ENCODE measurements at places on chromosomes 7 and 10.

- no peak for DNase-seq
These were observed 449.0 kb downstream of the ETV1 start for GRCh38 chr7:13540429-13540828.

GRCh38 chr7:81150951-81151361 is 232.1 kb upstream of the SEMA3C start:
- DNase-seq, result no peak

DNA sequence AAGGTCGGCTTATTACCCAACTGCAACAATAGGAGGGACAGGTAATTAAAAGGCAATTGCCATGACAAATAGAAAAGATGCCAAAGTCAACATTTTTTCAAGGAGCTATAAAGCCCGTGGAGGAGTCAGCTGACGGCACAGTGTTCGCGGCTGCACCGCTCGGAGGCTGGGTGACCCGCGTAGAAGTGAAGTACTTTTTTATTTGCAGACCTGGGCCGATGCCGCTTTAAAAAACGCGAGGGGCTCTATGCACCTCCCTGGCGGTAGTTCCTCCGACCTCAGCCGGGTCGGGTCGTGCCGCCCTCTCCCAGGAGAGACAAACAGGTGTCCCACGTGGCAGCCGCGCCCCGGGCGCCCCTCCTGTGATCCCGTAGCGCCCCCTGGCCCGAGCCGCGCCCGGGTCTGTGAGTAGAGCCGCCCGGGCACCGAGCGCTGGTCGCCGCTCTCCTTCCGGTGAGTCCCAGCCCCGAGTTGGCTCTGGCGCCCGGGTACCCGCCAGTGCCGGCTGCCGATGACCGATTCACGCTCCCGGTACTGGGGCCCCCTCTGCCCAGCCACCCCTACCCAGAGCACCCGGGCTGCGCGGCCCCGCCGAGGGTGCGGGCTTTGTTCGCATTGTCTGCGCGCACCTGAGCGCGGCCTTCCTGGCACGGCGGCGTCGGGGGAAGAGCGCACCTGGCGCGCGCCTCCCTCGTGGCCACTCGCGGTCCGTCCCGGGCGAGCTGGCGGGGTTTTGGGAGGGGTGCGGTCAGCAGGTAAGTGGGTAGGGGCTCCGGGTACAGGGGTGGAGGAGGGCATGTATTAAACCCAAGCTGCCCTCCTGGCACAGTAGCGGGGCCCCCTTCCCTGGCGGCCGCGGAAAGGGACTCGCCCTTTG is at the start of gene VWA2:
Gene VWA2 (plus strand): TSS at position 138 of the 877 bp plus-strand sequence. CDS start 9,460 bp downstream, outside the sequence.
- no peak for DNase-seq

DNA sequence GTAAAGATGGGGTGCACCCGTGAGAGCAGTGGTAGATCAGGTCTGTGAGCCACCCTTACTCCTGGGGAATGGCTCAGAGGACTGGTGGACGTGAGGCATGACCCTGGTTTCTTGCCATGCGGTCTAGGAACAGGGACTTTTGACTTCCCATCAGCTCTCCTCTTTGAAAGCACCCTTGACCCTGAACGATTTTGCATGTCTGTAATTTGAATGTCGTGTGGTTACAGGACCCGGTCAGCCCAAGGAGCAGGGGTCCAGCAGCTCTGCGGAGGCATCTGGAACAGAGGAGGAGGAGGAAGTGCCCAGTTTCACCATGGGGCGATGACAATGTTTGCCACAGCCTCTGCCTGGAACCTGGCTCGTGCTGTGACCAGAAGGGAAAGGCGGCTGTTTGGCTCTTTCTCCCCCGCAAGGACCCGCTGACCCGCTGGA is 8.6 kb upstream of the ORAI2 start:
- DNase-seq, result no peak

- no peak for DNase-seq
These were observed 402 bp upstream of the TMEM168 start for GRCh38 chr7:112790586-112791003.

DNA sequence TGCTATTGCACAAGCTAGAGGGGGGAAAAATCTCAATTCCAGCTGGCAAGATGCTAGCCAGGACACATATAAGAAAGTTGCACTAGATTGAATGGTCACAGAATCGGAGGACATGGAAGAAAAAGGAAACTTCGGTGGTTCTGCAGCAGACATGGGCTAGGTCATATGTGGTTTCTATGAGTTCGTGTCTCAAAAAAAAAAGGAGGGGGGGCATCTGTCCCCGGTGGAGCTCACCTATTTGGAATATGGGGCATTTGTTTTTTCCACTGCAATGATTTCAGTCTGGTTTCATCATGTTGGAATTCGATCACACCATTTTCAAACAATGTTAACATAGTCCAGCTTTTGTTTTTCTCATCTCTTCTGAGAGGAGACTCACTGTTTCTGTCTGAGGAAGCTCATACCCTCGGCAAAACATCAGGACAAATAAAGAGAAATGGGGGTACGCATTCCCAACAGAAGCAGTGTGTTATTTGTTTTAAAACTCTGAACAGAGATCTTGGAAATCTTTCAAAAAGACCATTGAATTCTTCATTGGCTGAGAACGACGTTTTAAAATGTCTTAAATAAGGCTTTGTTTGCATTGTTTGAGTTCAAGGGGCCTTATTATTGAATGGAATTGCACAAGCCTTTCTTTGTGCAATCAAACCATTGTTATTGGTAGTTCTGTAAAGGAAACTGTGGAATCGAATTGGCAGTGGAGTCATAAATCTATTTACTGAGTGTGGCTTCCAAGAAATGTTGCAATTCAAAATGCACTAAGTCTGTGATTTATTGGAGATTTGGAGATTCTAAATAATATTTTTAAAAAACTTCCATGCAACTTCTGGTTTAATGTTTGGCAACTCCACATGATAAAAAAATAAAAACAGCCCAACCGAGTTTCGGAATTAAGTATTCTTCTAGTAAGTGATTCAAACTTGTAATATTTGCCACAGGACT is 173.2 kb downstream of the RTKN2 start:
- no peak for DNase-seq

- DNase-seq, result no peak
These were observed 233.1 kb upstream of the FZD8 start for GRCh38 chr10:35875016-35875676.

DNA sequence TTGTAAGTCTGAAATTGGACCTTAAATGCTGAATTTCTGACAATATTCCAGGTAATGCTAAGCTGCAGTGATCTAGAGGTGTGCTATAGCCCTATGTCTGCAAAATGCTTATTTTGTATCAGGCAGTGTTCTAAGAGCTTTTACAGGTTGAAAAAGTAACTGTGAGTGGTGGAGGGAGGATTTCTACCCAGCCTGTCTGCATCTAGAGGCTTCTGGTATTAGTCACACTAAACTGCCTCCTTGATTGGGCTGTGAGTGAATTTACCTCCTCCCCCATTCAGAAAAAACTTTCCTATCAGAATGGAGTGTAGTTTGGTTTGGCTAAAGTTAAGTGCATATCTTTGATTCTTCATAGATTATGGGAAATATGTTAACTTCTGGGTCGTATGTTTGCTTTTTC is 56.8 kb downstream of the BBS9 start:
- no peak for DNase-seq

DNA sequence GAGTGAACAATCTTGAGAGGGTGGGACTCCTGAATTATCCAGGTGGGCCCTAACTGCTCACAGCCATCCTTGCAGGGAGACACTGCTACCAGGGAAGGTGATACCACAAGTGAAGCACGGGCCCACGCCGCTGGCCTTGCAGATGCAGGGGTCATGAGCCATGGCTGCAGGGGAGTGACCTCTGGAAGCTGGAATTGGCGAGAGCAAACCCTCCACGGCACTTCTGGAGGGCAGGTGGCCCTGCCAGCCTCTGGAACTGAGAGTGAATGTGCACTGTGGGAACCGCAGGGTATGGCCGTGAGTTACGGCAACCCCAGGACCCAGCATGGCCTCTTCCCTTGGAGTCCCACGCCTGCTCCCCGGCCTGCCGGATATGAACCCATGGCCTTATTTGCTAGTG is 37.5 kb downstream of the STK32C start:
- DNase-seq, result no peak

- no peak for DNase-seq
These were observed 12.0 kb downstream of the IFRD1 start for GRCh38 chr7:112462236-112462635.

- DNase-seq, result no peak
These were observed 762.3 kb downstream of the CNTNAP2 start for GRCh38 chr7:146878901-146879300.

DNA sequence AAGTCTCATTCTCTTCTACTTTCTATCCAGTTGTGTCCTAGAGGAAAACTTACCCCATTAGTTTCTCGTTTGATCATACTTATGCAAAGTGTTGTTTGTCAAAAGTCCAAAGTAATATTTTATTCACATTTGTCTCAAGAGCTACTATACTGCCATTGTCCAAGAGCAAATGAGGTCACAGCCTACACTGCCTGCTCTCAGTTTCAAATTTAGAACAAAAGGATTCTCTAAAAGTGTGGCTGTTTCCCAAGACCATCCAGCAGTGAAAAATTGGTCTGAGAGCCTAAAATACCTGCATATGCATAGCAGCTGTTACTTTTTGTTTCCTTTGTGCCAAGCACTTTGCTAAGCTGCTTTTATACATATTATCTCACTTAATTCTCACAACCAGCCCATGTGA is 439.5 kb upstream of the NFE2L3 start:
- DNase-seq, result no peak

- no peak for DNase-seq
These were observed 116.0 kb downstream of the KMT2E start for GRCh38 chr7:105130048-105130447.

GRCh38 chr7:47149971-47150370 is 431.9 kb downstream of the TNS3 start:
- no peak for DNase-seq

- no peak for DNase-seq
These were observed 7.8 kb upstream of the SRPK2 start for GRCh38 chr7:105396566-105396965.

- DNase-seq, result no peak
These were observed 8.0 kb upstream of the FAM221A start for GRCh38 chr7:23672033-23672432.

- DNase-seq, result no peak
These were observed 51.4 kb upstream of the SMNDC1 start for GRCh38 chr10:110355922-110356627.

DNA sequence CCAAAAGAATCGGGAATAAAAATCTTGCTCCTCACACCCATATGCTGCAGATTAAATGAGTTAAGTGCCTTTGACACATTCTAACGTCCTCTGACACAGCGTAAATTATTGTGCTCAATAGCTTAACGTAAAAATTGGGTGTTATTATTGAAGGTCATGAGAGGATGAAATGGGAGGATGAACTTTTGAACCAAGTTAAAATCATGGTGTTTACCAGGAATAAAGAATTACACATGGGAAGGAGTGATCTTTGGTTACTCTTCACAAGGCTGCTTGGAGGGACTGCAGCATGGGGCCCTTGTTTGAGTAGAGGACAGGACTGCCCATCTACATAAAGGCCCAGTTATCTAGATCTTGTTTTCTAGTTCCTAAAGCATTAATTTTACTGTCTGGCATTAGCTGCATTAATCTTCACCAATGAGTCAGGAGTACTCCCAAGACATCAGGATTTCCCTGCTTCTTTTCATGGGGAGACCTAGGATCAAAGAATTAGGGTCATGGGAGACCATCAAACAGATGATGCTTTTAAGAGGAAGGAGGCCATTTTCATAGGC is 84.9 kb upstream of the PRR15 start:
- no peak for DNase-seq

GRCh38 chr10:29734962-29735627 is 100.3 kb upstream of the SVIL start:
- DNase-seq, result peak; percentile 50

DNA sequence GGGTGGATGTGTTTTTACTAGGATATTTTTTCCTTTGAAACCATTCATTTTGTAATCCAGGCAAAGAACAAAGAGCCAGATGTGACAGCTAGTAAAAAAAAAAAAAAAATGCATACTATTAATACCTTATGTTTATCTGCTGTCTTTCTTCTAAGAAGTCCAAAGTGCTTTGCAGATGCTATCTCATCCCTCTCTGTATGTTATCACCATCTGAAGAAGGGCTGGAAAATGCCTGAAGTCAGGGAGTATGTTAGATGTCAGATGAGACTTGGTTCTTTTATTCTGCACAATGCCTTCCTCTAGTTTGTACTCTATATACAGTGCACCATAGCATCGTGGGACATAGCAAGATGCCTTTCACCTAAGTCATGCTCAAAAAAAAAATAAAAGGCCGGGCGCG is 10.4 kb upstream of the CAMK1D start:
- no peak for DNase-seq

GRCh38 chr7:51620706-51621105 is 304.1 kb upstream of the COBL start:
- no peak for DNase-seq

DNA sequence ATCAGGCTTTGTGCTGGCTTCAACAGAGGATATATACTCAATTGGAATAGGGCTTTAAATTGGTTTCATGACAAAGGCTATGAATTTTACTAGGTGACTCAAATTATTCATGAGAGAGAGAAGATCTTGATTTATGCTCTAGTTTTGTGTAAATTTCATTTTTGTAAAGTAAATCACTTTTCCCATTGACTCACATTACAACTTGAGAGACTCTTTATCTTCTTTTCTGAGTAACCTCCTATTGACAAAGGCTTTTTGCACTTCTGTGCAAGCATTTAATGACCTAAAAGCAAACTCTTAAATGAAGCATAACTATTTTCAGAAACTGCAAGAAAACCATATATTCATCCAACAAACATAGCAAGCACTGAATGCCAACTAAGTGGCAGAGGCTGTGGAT is 98.5 kb upstream of the RHOBTB1 start:
- no peak for DNase-seq

GRCh38 chr10:2844925-2845324 is 222.4 kb upstream of the PFKP start:
- DNase-seq, result no peak

DNA sequence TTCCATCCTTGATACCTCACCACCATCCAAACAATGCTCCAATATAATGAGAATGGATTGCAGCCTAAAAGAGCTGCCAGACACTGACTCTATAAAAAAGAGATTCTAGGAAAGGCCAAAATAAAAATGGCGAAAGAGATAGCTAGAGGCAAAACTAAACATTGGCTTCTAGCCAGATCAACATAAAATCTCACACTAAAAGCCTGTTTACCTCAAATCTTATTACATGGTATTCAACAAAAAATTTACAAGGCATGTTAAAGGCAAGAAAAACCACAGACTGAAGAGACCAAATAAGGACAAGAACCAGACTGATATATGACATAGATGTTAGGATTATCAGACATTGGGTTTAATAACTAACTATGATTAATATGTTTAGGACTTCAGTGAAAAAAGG is 1127.0 kb downstream of the DNAJB9 start:
- DNase-seq, result no peak

- DNase-seq, result no peak
These were observed 24.3 kb downstream of the CBLL1 start for GRCh38 chr7:107768263-107768662.

GRCh38 chr7:86469680-86470295 is 173.9 kb upstream of the GRM3 start:
- DNase-seq, result peak; percentile 52

DNA sequence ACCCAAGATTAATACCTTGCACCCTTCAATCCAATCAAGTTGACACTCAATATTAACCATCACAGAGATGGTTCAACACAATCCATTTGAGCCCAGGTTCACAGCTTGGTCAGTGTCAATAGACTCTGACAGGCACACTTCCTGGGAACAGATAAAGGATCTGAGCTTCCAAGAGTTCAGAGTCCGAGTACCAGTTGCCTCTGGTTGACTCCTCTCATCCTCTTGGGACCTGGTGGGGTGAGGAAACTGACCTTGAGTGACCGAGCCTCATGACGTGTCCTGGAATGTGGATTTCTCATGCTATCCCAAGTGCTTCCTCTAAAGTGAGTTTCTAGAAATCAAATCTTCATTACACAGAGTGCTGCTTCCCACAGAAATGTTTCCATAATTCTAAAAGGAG is 162.0 kb downstream of the CYP26A1 start:
- DNase-seq, result no peak
